ENCODE measurements at places on chromosomes 4 and X. TPM values are rescaled to one million over a fixed set of nuclear protein-coding genes. Genes with fewer than 3 reads are reported as not detected.

SHROOM4 gene
- total RNA-seq: 3.7 TPM

DNA sequence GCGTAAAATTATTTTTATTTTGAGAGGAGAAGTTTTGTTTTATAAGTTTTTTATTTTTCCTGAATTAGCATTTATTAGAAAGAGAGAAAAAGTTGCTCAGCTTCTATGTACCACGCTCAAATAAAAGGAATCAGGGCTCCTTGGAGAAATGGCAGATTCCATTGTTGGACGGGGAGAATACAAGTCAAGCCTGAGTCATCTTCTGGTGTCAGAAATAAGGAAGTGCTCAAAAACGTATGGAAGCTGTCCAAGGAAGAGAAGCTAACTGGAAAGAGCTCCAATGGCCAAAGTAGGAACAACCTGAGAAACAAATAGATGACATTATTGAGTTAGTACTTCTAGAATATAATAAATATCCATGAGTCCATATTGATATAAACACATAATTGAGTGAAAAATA, 89.3 kb upstream of the NEIL3 start:
- DNase-seq: no peak

TEX13B gene
- total RNA-seq: not detected

DNA sequence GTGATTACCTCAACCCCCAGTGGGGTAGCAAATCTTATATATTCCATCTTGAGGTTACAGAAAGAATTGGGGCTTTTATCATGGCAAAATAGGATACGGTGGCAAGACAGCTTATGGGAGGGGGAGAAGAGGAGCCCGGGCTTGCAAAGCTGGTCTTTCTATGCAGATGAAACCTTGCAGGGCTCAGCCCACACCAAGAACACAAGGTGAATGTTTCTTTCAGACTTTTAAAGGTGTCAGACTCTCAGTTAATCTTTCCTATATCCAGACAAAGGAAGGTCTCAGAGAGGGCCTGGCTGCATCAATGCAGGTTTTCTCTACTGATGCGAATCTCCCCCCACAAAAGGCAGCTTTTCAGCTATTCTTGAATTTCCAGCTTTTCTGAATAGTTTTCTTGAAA, 59.9 kb upstream of the WDR17 start:
- DNase-seq: no peak

FGG gene
- total RNA-seq: 0.64 TPM

- DNase-seq: no peak
Measured at GRCh38 chrX:75625232-75625631, 102.4 kb upstream of the ZDHHC15 start.

All from cerebellum (tissue), 4 donors.